HuH-7.5 (cell line): ENCODE measurements at places on chromosomes 6 and 20.

DNA sequence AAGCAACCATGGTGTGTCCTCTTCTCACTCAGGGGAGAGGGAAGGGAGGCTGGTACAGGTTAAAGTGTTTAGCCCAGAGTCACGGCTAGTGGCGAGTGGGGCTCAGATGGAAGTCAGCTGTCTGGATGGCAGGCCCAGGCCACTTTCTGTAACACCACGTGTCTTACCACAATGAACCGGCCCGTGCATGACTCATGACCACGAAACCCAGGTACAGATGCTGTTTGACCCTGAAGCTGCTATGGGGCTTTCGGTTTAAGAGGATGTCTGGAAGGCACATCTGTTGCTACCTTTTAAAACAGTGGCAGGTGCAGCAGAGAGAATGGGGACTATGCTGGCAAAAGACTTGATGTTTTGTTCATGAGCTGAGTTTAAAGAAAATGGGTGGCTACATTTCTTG, 36.5 kb upstream of the MPC1 start:
- no peak for DNase-seq

- no peak for DNase-seq
These were observed 8.8 kb upstream of the MOCS1 start for GRCh38 chr6:39942903-39943580.

GRCh38 chr6:154363821-154364220, 7.2 kb upstream of the IPCEF1 start:
- DNase-seq: no peak

- DNase-seq: no peak
These were observed 141.1 kb upstream of the EEF1E1 start for GRCh38 chr6:8243475-8243874.

DNA sequence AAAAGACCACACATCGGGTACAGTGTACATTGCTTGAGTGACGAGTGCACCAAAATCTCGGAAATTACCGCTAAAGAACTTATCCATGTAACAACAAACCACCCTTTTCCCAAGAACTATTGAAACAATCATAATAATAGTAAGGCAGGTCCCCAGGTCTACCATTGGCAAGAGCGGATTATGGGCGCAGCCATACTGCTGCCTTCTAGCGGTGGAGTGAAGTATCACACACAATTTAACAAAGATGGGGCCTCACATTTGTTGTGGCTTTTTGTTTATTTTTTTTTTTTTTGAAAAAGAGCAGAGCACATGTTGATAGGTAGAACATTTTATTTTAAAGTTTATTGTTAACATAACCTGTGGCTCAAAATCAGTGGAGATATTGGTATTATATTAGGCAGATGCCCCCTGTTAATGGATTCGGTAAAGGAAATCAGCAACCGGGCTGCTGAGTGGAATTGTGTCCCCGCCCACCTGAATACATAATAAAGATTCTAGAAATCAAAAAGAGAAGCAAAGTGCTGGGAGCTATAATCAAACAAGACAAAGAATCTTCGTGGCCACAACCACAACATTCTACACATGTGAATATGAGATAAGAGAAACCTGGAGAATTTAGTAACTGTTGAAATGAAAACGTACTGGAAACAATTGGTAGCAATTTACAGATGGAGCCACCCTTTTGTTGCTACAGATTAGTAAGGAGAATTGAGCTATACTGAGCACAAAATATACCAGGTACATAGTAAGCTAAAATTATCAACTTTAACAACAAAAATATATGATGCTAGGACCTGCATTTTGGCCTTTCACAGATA, 94.2 kb upstream of the EXOC2 start:
- peak; percentile 33 for DNase-seq

- DNase-seq: no peak
These were observed 27.8 kb downstream of the CASS4 start for GRCh38 chr20:56439771-56440291.

DNA sequence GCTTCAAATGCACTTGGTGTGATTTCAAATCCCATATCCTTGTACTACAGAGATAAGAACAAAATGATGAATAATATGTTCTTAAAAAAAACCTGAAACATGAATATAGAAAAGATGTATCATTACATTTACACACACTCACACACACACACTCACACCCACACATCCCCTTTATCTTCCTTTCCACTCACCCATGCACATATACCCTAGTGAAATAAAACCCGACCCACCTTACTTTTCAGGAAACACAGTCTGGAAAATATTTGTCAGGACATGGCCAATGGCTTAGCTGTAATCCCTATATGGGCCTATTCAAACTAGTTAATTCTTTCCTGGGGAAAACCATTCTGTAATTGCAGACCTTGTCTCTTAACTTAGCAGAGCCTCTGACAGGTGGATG, 60.8 kb upstream of the EDN1 start:
- no peak for DNase-seq

GRCh38 chr6:136783495-136784270, 8.6 kb downstream of the MAP3K5 start:
- DNase-seq: no peak

DNA sequence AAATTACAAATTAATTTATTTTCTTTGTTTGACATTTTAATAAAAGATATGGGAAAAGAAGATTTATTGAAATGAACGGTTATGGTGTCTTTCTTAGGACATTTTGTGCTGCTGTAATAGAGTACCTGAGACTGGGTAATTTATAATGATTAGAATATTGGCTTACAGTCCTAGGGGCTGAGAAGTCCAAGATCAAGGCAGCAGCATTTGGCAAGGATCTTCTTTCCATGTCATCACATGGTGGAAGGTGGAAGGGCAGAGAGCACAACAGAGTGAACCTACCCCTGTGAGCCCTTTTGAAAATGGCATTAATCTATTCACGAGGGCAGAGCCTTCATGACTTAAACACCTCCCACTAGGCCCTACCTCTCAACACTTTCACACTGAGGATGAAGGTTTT, 75.7 kb upstream of the LTV1 start:
- no peak for DNase-seq

DNA sequence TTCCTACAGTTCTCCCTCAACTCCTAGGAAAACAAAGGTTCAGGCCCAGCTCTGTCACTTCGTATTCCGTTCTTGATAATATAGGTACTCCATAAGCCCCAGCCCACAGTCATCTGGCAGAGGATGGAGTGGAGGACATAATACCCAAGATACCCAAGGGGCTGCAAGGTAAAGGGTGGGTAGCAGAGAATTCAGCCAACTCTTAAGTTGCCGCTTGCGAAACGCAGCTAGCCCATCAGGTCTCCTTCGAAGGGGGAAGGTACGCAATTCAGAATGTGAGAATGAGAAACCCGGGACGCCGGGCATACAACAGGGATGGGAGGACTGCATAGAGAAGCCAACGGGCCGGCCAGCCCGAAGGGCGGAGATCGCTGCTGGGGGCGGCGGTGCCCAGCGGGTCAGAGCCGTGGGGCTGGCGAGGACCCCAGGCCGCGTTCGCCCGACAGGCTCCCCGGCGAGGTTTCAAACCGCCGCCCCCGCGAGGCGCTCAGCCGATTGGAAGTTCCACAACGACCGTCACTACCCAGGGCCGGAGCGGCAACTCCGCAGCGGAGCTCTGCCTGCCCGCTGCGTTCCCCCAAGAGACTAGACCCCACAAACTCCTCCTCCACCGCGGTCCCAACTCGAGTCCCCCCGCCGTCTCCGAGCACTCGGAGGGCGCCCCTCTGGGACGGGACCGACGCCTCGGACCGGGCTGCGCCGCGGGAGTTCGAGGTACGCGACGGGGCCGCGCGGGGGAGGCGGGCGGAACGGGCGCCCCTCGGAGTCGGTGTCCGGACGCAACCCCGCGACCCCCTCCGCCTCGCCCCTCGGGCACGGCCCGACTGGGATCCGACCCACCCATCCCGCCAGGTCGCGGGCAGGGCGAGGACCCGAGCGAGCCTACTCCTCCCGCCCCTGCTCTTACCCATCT, 911 bp downstream of the CDK19 start:
- DNase-seq: peak; percentile 55

DNA sequence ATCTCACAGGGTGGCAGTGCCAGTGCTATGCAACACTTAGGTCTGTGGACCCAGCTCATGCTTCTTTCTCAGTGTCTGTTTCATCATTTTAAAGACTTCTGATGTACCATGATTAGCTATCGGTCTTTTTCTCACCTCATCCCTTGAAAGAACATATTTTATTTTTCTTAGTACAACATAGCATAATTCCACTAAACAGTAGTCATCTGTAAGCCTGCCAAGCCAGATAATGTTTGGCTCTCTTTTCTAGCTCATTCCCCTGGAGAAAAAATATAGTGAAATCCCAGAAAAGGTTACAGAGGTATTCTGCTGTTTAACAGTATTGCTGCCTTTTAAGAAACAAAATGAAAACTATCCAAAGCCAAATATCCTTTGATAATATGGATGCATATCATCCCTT, 177.0 kb upstream of the MMS22L start:
- DNase-seq: no peak

GRCh38 chr20:20521736-20522135, 153.8 kb downstream of the INSM1 start:
- DNase-seq: no peak

- DNase-seq: peak; percentile 56
These were observed 143.7 kb upstream of the PTPN1 start for GRCh38 chr20:50366270-50367103.

GRCh38 chr20:38078084-38078483, 44.5 kb downstream of the RPRD1B start:
- DNase-seq: no peak

DNA sequence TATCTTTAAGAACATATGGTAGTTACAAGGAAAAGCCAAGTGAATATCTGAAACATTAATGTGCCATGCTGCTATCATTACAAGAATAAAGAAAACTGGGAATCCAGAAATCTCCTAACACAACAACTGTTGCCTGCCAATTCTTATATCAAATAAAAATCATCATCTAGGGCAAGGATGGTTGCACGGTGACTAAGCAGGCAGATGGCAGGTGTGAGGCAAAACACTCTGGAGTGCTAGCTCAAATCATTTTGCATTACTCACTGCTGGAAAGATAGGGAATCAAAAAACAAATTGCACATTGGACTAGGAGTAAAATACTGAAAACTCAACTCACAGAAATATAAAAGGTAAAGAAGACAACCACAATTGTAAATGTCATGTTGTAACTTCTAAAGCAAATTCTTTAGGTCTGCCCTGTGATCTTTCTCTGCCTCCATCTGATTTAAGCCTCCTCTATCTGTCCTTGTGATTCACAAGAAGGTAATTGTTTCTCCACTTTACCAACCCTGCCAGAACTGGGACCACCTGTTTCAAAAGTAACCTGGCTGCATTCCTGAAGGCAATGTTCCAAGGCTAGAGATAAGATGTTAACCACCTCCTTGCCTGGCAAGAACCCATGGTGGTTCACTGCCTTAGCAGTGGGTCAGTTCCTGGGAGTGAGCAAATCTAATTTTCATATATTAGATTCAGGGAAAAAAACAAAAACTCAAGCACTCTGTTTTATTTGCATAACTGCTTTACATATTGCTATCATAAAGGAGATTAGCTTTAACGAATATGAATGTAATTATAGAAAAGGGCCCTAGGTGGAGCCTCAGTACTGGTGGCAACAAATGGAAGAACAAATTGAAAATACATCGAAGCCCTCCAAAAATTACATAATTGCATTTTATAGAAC, 33.1 kb upstream of the LCA5 start:
- DNase-seq: no peak

GRCh38 chr20:48467622-48468021, 360.2 kb downstream of the PREX1 start:
- peak; percentile 50 for DNase-seq

DNA sequence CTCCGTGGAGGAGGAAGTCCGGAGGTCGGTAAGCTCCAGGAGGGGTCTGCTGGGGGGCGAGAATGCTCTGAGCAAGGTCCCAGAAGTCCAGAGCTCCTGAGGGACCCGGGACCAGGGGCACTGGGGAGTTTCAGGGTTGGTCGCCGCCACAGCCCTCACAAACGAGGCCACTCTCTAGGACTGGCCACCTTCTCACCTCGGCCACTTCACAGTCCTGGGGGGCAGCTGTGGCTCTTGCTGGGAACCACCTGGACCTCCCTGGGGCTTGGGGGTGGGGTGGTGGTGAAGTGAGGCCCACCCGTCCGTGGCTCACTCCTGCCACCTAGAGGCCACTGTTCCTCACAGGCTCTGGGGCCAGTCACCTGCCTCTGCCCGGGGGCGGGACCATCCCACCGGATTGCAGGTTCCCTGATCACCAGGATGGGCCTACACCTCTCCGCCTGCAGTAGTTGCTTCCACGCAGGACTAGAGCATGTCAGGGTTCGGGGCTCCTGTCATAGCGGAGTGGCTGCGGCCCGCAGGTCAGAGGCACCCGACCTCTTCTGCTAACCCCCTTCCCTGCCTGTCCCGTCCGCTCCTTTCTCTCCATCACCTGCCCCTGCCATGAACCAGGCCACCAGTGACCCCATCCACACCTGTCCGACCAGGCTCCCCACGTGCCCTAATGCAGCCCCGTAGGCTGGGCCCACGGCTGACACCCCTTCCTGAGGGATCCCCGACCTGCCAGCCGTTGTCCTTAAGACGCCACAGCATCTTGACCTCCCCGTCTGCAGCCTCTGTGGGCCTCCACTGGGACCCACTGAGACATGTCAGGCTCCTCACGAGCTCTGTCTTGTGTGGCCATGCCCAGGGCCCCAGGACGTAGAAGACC, 5.1 kb upstream of the TCEA2 start:
- peak; percentile 99 for DNase-seq

DNA sequence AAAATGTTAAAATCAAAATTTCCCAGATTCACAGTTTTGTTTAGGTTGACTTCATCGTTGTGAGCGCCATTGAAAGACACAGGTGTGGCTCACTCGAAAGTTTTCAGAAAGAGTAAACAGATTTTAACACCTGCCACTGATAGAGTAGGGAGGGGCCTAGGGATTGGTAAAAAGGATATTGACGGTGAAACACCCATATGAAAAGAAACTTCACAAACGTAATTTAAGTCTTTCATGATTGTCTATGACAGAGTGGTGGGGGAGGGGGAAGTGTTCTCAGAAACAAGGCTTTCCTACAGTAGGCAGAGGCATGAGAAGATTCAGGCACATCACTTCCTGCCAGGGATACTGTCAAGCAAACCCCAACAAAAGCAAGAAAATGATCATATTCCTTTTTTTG, 101.4 kb downstream of the PERP start:
- no peak for DNase-seq

- no peak for DNase-seq
These were observed 648.5 kb downstream of the TFAP2A start for GRCh38 chr6:9766240-9766915.

DNA sequence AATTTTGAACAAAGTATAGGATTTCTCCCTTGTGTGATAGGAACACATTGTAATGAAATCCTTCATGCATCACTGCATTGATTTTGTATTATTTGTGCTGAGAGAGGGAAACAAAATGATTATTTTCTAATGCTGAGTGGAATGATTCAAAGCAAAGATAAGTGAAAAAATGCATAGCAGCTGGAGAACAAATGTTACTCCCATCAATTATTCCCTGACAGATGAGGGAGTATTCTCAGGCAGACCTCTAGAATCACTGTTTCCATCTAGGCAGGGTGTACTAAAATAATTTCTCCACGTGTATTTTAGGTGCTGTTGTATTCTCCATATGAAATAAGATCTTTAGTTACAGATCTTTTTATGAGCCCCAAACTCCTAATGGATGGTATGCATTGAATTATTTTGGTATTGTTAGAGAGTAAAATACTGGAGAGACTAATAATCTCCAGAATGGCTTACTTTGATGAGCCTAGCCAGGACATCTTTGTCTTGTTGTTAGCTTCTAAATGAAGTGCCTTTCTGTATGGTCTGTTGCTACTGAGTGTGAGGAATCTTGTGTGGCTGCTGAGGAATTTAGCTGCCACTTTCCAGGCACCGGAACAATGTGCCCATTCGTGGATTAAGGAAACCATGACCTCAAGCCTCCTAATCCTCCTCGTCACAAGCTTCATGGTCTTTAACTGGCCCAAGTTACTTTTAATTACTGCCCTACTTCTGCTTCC, 39.6 kb downstream of the RNF217 start:
- no peak for DNase-seq

GRCh38 chr6:55674672-55675071, 95.7 kb upstream of the HMGCLL1 start:
- no peak for DNase-seq
